Amniotic stem cell (primary cell): ENCODE measurements at places on chromosomes 2 and 18.

- DNase-seq = no peak
These were observed 284.8 kb downstream of the CELF4 start for GRCh38 chr18:37280701-37281393.

DNA sequence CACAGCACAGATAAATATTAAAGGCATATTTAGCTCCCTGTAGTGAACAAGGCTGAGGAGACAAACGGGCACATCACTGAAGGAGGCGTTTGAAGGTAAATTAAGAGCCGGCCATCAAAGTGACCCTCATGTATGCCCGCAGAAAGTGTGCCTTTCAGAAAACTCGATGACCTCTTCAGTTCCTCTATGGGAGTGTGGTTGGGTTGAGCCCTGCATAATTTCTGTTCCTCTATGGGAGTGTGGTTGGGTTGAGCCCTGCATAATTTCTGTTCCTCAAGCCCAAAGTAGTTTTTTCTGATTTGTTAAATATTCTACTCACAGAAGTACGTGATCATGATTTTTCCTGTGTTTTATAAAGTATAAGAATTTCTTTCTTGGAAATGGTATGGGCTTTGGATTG lies 568.5 kb downstream of the TSN start:
- DNase-seq = no peak

DNA sequence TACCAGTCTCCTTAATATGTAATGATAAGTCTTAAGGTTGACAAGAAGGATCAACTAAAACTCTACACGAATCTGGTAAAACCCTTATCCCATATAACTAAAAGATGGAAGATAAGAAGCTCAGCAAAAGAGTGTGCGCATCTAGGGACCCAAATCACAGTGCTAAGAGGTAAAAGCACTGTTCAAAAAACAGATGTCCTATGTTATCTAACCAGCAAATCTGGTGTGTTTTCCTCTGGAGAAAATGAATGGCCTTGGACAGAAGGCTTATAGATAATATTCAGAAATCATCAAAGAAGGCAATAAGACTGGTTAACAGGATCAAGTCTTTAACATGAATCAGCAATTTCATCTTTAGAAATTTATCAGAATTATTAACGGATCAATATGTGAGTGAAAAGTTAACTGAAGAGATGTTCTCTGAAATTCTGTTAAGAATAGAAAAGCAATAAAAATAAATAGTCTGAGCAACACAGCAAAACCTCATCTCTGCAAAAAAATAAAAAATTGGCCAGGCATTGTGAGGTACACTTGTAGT lies 47.1 kb downstream of the RPRD1A start:
- DNase-seq = no peak

DNA sequence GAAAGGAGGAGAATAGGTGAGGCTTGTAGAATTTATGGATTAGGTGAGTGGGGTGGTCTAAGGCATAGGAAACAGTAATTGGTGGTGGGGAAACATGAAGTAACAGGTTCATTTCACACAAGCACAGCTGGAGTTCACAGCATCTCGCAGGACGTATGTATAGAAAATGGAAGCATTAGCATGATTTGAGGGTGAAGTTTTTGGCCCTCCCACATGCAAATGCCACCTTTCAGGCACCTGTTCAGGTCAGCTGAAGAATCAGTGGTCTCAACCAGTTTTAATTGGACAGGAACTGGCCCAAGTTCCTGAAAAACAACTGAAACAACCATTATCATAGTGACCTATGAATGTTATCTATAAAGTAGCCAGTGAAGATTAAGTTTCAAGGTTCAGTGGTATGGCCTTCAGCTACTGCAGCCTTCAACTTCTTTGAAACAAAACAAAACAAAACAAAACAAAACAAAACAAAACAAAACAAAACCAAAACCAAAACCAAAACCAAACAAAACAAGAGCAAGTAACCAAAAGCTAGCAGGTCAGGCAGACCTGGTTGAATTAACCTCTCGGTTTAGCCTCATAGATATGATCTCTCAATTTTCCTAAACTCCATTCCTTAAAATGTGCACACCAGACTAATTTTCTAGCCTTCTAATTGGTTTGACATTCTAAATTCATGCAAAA lies 102.1 kb upstream of the SPHKAP start:
- no peak for DNase-seq

- no peak for DNase-seq
These were observed 674.1 kb downstream of the SUCLG1 start for GRCh38 chr2:83784947-83785346.

DNA sequence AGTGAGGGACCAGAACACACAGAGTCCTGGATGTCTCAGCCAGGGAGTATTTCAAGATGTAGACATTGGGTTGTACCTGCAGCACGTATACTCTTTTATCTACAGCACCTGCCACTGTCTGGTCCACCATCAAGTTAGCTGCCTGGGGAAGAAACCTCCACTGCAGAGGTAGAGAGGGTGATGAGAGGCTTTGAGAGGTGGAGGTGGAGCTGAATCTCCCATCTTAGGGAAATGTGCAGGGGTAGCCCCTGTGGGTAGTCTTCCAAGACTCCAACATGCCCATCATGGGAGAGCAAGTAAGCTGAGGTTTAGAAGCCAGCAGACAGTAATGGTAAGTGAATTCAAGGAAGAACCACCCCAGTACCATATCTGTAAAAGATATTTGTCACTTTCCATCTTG lies 93.3 kb upstream of the CELF4 start:
- no peak for DNase-seq

GRCh38 chr2:122545821-122546220 lies 790.4 kb downstream of the TSN start:
- DNase-seq = no peak

- no peak for DNase-seq
These were observed 81.5 kb downstream of the NCKAP5 start for GRCh38 chr2:133486771-133487191.

DNA sequence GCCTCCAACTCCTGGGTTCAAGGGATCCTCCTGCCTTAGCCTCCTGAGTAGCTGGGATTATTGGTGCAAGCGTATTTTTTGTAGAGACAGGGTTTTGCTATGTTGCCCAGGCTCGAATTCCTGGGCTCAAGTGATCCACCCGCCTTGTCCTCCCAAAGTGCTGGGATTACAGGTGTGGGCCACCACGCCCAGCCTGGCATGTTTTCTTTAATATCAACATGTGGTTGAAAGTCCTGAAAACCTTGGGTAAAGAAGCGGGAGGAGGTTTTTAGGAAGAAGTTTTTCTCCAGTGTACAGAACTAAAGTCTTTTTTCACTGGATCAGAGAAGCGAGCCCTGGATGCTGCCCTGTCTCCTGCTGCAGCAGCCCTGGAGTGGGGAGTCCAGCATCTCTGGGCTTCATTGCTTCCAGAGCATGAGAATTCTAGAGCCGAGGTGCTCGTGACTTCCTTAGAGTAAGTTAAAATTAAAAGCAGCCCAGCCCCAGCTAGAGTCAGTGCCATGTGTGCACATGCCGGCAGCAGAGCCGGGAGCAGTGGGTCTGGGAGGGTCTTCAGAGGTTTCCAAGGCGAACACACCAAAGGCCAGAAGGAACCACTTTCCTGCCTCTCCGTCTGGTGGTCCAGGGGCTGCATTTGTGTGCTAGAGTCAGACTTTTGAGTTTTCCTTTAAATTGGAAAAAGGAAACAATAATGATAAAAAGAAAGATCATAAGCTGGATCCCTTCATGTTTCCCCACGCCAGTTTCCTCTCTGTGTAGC lies 31.2 kb downstream of the ITGB1BP1 start:
- DNase-seq = no peak

GRCh38 chr2:241008711-241009121 lies 10.3 kb downstream of the SNED1 start:
- no peak for DNase-seq

DNA sequence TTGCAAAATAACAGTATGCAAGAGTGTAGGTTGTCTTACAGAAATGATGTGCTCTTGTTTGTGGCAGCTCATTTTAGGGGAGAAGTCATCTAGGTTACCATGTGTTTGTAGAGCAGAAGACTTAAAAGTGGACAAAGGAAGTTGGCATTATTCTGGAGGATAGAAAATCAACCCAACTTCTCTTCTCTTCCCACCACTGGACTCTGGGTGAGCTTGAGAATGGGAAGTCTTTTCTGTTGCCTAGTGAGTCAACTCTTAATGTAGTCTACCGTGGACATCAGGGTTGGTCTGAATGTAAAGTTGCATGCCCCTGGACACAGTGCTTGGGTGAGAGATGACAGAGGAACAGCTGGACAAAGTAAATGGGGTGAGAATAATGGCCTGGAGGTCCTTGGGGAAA lies 98.3 kb downstream of the FMNL2 start:
- DNase-seq = no peak

- DNase-seq = no peak
These were observed 54.4 kb upstream of the ZNF397 start for GRCh38 chr18:35186291-35187034.

- DNase-seq = no peak
These were observed 102.6 kb upstream of the NDUFV2 start for GRCh38 chr18:8999872-9000271.

- DNase-seq = no peak
These were observed 672.3 kb upstream of the REG3G start for GRCh38 chr2:78353168-78353567.

GRCh38 chr2:162215162-162215561 lies 28.1 kb downstream of the FAP start:
- DNase-seq = no peak

DNA sequence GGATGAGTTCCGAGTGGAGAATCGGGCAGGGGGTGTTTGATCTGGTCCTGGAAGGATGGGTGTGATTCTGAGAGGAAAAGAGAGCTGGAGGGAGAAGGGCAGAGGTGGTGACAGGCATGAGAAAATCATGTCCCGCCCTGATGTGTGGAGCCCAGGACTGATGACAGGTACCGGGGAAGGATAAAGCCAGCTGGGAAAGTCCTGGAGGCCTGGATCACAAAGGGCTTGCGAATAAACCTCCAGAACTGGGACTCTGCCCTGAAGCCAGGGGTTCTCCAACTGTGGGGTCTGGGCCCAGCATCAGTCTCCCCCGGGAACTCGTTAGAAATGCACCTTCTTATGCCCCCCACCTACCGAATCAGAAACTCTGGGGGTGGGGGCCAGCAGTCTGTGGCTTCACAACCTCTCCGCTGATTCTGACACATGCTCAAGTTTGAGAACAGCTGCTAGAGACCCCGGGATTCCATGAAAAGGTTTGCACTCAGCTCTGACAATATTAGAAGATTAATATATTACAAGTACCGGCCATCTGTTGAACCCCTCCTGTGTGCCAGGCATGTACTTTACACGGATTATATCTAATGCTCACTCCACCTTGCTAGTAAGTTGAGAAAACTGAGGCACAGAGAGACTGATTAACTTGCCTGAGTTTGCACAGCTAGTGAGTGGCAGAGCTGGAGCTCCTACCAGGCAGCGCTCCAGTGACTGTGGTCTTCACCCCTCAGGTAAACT lies 8.0 kb downstream of the TNFRSF11A start:
- DNase-seq = no peak

- no peak for DNase-seq
These were observed 34.8 kb downstream of the ADNP2 start for GRCh38 chr18:80143881-80144280.

DNA sequence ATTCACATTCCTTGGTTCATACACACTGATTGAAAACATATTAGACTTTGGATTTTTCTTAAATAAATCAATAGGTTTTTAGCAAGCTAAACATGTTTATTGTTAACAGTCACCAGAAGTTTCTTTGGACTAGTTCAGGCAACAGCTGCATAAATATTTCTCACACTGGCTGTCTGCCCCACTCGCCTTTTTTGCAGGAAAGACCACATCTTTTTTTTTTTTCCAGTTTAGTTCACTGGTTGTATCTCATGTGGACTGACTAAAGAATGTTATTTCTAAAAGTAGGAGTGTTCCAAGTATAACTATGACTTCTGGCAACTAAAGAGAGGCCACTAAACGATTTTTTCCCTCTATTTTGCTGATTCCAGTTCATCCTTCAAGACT lies 31.1 kb downstream of the SLC40A1 start:
- DNase-seq = no peak

GRCh38 chr2:9702604-9703084 lies 71.8 kb upstream of the YWHAQ start:
- no peak for DNase-seq

GRCh38 chr18:8854962-8855361 lies 149.6 kb downstream of the MTCL1 start:
- DNase-seq = no peak

GRCh38 chr18:12886498-12887126 lies 2.6 kb upstream of the PTPN2 start:
- DNase-seq = no peak

DNA sequence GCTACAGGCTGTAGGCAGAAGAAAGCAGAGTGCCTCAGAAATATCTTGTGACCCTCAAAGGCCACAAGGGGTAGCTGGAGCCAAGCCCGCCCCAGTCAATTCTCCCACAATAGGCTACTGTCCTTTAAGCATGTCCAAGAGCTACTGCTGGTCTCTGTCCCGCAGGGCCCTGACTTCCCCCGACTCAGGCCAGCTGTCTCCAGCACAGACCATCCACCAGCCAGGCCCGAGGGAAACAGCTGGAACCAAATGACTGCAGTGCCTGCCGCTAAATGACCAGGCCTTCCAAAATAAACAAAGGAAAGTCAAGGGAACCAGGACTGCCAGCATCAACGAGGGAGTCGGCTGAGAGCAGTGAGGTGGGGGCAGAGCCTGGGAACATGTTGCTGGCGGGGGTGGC lies 36.7 kb downstream of the MCFD2 start:
- DNase-seq = no peak

DNA sequence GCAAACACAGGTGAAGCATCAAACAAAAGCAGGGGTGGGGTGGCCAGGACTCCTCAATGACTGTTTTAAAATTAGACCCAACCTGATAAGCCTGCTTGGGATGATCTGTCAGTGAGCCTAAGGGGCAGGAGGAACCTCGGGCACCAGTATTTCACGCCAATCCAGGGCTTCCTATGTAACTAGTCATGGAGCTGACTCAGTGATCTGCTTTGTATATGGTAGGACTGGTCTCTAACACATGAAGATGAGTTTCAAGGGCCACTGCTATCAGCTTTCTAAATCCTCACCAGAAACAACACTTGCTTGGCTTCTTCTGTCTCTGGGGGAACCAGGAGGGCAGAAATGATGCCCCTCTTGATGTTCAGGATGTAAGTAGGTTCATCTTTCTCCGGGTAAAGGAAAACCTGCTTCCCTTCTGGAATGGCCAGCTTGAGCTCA lies 6.2 kb downstream of the APOB start:
- no peak for DNase-seq

DNA sequence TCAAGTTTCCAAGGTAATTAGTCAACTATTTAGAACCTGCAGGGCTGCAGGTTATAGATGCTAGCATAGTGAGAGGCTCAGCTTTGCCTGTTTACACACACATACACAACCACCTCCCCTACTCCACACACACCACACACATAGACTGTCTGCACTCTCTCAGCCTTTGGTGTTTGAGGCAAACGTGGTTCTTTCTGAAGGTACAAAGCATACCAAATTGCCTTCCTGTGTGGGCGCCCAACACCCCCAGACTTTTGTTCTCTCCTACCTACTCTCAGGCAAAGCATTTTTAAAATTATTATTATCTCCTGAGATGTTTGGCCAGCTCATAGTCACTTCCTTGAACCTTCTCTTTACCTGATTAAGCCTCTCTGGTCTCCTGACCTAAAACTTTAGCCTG lies 44.9 kb downstream of the MYO3B start:
- DNase-seq = no peak

GRCh38 chr18:3450012-3450798 lies at the start of gene TGIF1:
Gene TGIF1 (plus strand): TSS chr18:3450172. CDS start chr18:3450490, 318 bp downstream.
- no peak for DNase-seq
